ENCODE measurements at places on chromosomes 2 and 18.

- DNase-seq = no peak
Measured at GRCh38 chr2:85468704-85469349, 50.3 kb downstream of the SH2D6 start.

- no peak for DNase-seq
Measured at GRCh38 chr2:9024575-9024974, 21.1 kb upstream of the MBOAT2 start.

GRCh38 chr18:64258111-64258650 is 109.3 kb upstream of the LINC00305 start:
- DNase-seq = no peak

DNA sequence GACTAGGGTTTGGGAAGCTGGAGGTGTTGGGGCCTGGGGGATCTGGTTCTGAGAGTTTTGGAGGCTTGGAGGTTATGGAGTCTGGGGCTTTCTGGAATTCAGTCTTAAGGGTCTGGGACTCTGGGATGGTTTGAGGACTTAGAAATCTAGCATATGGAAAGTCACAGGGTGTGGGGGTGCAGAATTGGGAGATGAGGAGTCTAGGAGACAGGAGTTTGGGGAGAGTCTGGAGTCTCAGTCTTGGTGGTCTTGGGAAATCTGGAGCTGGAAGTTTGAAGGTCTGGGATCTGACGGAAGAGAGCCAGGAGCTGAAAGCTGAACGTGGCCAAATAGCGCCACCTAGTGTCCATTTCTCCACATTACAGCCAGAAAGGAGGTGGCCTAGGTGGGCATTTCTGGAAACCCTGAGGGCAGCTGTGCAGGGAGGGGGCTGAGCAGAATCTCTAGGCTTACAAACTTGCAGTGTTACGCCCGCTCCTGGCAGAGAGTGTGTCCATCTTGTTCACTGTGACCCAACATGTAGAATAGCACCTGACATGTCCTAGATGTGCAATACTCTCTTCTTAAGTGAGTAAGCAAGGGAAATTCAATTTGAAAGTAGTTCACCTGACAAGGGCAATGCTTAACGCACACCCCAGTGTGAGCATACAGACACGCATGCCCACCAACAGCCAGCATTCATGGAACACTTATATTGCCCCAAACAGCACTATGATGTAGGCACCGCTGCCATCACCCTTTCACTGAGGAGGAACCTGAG is 204.8 kb downstream of the TFCP2L1 start:
- no peak for DNase-seq

DNA sequence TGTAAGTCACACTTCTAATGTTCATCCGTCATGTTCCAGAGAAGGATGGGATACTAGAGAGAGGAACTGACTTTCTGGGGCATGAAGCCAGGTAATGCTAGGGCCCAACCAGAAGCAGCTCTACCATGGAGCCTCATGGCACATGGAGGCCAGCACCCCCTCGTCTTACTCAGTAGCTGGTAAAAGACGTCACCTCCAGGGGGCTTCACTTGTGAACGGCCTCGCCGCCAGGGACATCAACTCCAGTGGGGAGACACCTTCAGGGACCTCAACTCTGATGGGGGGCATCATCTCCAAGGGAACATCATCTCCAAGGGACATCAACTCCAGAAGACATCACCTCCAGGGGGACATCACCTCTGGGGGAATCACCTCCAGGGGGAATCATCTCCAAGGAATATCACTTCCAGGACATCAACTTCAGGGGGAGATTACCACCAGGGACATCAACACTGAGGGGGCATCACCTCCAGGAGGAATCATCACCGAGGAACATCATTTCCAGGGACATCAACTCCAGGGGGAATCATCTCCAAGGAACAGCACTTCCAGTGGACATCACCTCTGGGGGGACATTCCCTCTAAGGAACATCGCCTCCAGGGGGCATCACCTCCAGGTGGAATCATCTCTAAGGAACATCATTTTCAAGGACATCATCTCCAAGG is 168.4 kb downstream of the NDUFA10 start:
- DNase-seq = no peak

DNA sequence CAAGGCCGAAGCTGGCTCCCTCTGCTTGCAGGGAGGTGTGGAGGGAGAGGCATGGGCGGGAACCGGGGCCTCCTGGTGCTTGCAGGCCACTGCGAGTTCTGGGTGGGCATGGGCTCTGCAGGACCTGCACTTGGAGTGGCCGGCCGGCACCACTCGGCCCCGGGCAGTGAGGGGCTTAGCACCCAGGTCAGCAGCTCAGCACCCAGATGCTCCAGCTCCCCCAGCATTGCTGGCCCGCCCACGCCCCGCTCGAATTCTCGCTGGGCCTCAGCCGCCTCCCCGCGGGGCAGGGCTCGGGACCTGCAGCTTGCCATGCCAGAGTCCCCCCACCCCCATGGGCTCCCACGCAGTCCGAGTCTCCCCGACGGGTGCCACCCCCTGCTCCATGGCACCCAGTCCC is 176.2 kb upstream of the FAM98A start:
- no peak for DNase-seq

GRCh38 chr2:209382775-209383174 is 41.1 kb upstream of the MAP2 start:
- DNase-seq = no peak

- no peak for DNase-seq
Measured at GRCh38 chr2:30366199-30366691, 80.8 kb upstream of the LCLAT1 start.

DNA sequence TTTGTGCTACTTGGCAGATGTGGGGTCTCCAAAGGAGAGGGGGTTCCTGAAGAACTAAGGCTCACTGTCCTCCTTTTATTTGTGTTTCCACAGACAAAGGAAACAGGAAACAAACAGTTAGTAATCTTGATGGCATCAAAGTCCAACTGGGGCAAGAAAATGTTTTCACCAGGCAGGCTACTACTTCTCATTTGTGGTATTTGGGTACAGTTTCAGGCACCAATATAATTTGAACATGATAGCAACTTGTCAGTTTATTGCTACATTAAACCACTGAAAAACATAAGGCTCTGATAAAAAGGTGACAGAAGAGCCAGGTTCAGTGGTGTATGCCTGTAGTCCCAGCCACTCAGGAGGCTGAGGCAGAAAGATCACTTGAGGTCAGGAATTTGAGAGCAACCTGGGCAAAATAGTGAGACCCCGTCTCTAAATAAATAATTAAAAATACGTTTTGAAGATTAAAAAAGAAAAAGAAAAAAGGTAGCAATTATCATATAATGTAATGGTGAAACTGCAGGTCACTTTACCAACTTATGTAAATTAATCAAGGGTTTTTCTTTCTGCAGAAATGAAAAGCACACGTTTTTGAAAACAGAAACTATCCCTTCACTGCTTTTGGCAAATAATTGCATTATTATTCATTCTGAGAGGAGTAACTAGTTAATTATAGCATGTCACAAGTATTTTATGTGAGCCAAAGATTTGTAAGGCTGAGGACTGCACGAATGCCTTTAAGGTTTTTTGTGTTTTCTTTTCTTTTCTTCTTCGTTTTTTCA is 157.5 kb upstream of the CAVIN2 start:
- no peak for DNase-seq

DNA sequence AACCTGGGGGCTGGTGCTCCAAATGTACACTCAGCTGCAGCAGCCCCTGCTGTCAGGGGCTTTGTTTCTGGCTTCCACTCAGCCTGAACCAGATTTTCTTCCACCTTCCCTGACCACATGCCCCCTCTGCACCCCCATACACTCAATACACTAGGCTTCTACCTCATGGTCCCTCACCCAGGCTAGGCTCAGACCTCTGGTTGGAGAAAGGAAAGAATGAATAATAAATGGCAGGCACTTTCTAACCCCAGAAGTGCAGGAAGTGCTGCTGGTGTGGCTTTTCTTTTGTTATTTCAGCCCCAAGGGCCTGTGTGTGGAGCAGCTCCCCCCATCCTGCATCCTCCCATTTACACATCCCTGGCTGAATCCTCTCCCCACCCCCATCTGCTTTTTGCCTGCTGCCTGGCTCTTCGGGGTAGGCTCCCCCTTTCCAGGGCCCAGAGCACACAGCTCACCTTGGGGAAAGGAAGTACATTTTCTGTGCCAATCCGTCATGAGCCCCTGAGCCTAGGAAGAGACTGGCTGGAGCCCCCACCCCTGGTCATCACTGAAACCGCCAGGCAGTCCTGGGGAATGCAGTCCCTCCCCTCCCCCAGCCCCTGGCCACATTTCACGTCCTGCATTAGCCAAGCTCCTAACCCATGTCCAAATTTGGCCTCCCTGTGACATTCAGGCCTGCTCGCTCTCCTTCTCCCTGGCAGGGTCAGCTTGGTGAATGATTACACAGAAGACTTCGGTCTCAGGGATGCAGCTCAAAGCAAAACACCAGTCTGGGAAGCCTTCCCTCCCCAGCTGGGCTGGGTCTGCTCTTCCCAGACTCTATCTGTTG is 2.6 kb downstream of the DYSF start:
- DNase-seq = no peak

- no peak for DNase-seq
Measured at GRCh38 chr2:238449909-238450417, 23.2 kb downstream of the ASB1 start.

- no peak for DNase-seq
Measured at GRCh38 chr18:50638016-50638883, 78.4 kb downstream of the MAPK4 start.

- no peak for DNase-seq
Measured at GRCh38 chr2:36650031-36650829, 46.3 kb upstream of the VIT start.

DNA sequence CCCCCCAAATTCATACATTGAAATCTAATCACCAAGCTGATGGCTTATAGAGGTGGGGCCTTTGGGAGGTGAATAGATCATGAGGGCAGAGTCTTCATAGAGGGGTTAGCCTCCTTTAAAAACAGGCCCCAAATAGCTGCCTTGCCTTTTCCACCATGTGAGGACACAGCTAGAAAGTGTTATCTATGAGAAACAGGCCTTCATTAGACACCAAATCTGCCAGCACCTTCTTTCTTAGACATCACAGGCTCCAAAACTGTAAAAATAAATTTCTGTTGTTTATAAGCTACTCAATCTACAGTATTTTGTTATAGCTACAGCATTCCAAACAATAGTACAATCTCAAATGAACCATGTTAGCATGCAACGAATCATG is 459.3 kb upstream of the GCFC2 start:
- DNase-seq = no peak

GRCh38 chr2:41965909-41966295 is 81.9 kb upstream of the PKDCC start:
- no peak for DNase-seq

DNA sequence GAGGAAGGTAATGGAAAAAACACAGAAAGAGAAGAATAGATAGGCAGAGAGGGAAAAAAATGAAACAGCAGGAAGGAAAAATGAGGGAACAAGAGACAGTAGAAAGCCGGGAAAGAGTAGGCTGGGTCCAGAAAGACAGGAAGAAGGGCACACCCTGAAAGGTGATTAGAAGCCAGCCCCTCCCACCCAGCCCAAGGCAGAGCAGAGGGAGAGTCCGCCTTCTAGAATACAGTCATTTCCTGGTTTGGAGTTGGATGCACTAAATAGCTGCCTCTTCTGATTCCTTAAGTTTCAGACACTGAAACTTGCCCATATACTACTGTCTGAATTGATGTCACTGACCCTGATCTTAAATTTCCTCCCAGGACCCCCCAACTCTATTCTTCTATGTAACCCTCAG is 17.9 kb upstream of the DSG3 start:
- DNase-seq = no peak

DNA sequence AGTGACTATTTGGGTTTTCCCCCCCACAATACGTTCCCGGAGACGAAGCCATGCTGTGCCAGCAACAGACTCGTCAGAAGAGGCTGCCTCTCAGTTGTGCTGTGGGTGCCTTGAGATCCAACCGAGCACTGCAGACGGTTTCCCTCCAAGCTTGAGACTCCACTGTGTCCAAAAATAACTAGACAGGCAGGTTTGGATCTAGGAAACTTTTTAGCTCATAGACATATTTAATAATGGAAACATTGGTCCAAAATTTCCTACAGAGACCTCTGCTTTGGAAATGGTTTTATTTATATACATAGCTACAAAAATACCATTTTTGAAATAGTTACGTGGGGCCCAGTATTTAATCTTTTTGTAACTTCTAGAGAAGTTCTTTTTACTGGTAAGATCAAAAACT is 63.1 kb upstream of the SPATS2L start:
- no peak for DNase-seq

- DNase-seq = no peak
Measured at GRCh38 chr2:169173876-169174275, 104.5 kb downstream of the DHRS9 start.

- no peak for DNase-seq
Measured at GRCh38 chr2:130372833-130373807, 17.3 kb downstream of the PTPN18 start.

DNA sequence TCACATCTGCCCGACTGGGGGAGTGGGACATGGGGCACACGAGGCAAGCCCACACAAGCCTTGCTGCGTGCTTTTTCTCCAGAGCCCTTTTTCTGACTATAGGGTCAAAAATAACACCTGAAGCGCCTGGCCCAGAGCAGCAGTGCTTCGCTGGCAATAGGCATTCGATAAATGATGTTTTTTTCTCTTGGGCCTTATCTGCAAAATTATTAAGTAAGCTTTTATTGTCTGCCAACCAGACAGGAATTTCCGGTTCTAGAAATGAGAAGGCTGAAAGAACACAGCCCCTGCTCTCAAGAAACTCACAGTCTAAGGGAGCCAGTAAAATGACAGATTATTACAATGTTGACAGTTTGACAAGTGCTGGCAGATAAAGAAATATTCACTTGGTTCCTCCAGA is 2.7 kb upstream of the TMBIM1 start:
- DNase-seq = no peak

GRCh38 chr2:86028766-86029381 is 76.8 kb downstream of the POLR1A start:
- no peak for DNase-seq

DNA sequence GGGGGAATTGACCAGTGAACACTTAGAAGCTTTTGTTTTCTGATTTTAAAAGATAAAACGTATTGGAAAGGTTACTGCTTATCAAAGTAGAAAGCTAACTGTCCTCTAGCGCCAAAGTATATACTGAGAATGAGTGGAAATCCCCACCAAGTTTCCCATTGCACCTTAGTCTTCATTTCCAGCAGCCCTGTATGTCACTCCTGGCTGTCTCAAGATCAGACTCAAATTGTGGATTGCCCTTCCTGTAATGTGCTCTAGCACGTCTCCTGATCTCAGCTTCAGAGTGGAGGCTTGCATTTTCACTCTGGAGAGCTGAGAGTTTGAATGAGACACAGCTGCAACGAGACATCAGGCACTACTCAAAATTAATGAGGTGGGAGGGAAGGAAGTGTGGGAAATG is 26.6 kb downstream of the MFF start:
- DNase-seq = no peak

DNA sequence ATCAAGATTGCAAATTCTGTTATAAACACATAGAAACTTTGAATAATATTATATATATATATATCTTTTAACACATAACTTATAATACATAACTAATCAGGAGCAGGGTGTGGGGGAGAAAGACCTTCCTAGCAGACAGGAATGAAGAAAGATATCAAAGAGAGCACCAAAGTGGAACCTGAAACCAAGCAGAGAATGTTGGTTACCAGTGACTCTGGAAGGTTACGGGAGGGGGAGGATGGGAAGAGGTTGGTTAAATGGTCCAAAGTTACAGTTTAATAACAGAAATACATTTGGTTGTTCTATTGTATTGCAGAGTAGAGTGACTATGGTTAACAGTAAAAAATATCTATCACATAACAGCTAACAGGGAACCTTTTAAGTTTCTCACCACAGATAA is 366.7 kb downstream of the LRRTM4 start:
- DNase-seq = no peak
